ENCODE measurements at places on chromosomes 2 and 18. TPM values are rescaled to one million over a fixed set of nuclear protein-coding genes. Genes with fewer than 3 reads are reported as not detected.

GRCh38 chr2:235595422-235596010 lies 101.7 kb downstream of the AGAP1 start:
- peak; percentile 51 for DNase-seq

DNA sequence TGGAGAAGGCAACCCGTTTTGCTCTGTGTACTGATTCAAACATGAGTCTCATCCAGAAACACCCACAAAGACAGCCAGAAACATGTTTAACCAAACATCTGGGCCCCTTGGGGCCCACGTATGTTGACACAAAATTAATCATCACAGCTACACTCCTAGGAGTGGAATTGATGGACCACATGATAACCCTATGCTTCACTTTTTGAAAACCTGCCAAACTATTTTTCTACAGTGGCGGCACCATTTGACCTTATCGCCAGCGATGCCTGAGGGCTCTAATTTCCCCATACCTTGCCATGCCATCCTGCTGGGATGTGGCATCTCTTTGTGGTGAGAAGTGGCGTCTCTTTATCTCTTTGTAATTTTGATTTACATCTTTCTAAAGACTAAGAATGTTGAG lies 38.5 kb downstream of the PSMG2 start:
- DNase-seq, result peak; percentile 98

- peak; percentile 33 for DNase-seq
Measured at GRCh38 chr2:237774811-237775553, 23.6 kb upstream of the RBM44 start.

- DNase-seq, result no peak
Measured at GRCh38 chr2:44250376-44250775, 24.9 kb upstream of the SLC3A1 start.

- peak; percentile 68 for DNase-seq
Measured at GRCh38 chr2:167862782-167863181, 384.6 kb downstream of the STK39 start.

CXCR1 gene
- total RNA-seq, result 1.1 TPM

CAPN13 gene
- 0.17 TPM for total RNA-seq

CHN1 gene
- total RNA-seq, result 1.3 TPM
